Mucosa of descending colon (tissue), 3 donors: ENCODE measurements at places on chromosomes 2 and 18.

GRCh38 chr2:241064008-241064801 lies 37.9 kb downstream of the MTERF4 start:
- peak; percentile 70 for DNase-seq

- DNase-seq = no peak
Measured at GRCh38 chr2:164008752-164009151, 272.9 kb upstream of the FIGN start.

GRCh38 chr2:1731447-1731962 lies 12.8 kb downstream of the PXDN start:
- DNase-seq = no peak

- no peak for DNase-seq
Measured at GRCh38 chr2:144475044-144475443, 44.9 kb downstream of the ZEB2 start.

DNA sequence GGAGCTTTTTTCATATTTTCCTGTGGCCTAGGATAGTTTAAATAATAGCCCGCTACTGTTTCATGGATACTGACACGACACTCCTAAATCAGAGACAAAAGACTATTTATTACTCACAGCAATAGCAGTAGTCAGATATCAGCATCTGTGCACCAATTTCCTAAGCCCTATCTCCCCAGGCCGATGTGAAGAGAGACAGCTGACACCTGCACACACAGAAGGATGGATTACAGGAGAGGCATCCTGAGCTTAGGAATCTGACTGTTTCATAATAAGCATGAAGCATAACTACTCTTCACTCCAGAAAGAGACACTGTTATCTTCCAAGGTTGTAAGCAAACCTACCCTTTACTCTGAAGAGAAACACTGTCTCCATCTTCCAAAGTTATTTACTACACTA lies 105.4 kb downstream of the ATL2 start:
- DNase-seq = no peak

GRCh38 chr2:164960159-164960558 lies 4.8 kb upstream of the SLC38A11 start:
- DNase-seq = no peak

GRCh38 chr18:41932899-41933298 lies 22.1 kb upstream of the PIK3C3 start:
- DNase-seq = no peak

- no peak for DNase-seq
Measured at GRCh38 chr18:70671889-70672565, 383.2 kb downstream of the SOCS6 start.

DNA sequence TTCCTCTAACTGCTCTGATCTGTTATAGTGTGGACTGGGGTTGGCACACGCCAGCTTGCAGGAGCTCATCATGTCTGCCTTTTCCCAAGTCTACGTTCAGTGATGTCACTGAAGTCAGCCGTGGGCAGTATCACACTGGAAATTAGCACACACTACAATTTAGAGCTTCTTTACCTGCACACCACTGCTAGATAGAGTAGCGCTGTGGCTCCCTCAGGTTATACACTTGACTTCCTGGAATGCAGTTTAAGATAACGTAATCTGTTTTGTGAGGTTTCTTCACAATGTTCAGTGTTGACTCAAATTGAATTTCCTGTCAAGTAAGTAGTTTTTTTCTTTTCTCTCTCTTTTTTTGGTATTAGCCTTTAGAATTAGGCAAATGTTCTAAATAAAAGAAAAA lies 487.2 kb downstream of the DCDC2C start:
- no peak for DNase-seq
